ENCODE measurements at places on chromosomes 13 and 19.
A peak's percentile ranks its signal among the peaks of the same experiment; 100 is the strongest.

DNA sequence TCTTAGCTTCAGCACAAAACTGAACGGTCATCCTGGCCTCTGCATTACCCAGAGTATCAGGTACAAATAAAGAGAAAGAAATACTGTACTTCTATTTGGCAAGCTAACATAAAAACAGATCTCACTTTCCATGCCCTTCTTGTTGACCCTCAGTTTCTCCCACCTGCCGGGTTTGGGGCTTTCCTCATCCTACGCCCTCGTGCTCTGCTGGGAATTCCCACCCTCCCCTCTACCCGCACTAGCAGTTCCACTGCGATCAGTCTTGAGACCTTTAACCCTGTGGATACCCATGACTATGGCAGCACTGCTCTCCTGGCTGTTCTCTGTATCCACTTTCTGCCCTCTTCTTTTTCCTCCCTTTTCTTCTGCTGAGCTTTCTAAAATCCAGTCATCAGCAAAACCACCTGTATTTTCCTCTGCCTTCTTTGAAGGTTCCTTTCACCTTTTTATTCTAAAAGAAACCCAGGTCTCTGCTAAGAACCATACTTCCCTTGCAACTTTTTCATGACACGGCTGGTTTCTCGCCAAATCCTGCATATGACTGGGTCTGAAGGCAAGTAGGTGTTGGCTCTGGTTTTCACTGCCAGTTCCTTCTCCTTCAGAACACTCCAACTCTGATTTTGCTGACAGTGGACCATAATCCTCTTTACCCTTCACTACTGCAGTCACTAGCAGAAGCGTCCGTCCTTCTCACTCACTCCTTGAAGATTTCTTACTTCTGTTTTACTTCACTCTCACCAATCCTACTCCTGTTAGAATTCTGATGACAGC is 99.4 kb downstream of the MIPEP start:
- no peak for DNase-seq

DNA sequence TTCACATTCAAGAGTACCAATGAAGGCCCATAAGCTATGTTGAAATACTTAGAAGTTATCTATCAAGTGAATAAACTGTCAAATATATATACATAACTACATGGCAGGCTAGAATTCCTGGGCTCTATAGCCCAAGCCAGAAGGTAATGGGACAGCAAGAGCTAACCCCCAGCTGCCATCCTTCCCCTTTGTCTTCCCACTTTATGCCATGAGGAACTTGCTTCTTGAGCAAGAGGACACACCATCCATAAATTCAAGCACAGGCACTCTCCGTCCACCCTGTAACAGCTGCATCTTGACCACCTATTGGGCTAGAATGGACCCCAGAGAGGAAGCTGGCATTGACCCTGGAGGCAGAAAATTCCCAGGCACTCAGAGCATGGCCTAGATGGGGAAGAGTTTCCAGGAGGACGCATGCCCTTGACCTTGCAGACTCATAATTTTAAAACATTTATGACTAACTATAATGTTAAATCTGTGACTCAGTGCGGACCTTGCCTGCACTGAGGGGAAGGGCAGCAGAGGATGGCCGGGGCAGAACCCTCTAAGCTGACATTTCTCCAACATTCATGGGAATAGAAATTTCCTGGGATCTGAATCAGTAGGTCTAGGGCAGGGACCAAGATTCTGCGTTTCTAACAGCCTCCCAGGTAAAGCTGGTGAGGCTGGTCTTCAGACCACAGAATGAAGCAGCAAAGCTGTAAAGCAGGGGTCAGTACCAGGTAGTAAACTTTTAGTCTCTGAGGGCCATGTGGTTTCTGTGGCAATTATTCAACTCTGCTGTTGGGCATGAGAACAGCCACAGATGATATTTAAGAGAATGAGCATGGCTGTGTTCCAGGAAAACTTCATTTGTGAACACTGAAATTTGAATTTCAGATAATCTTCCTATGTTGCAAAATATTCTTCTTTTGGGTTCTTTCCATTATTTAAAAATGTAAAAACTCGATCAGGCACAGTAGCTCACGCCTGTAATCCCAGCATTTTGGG is 71.4 kb upstream of the CLDN10 start:
- DNase-seq: no peak

- no peak for DNase-seq
Observed at GRCh38 chr13:112696001-112696868, 6.4 kb downstream of the ATP11A start.

DNA sequence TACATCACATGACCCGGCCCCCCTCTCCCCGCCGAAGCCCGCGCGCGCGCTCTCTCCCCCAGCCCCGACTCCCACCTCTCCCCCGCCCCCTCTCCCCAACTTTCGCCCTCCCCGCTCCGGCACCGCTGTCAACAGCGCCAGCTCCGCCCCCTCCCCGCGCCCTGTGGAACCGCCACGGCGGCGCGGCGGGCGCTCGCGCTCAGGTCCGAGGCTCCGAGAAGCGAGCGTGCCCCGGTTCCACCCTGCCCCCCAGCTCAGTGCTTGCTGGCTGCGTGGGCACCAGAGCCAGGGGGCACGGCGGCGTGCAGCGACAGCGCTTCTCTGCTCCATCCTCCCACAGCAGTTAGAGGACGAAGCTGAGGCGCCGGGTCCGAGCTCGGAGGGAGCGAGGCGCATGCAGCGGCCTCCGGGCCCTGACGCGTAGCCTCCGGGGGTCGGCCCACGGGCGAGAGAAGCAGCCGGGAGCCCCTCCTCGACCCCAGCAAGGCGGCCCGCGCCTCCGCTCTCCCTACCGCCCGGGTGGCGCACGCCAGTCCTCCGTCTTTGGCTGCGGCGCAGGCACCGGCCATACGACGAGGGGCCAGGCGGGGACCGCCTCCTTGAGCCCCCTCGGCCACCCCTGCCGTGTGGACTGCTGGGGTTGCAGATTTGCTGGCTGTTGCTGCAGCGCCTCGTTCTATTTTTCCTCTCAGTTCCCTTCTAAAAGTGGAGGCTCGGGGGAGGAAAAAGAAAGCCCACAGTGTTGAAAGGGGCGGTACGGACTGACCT is 109.5 kb downstream of the KCNRG start:
- DNase-seq: no peak

DNA sequence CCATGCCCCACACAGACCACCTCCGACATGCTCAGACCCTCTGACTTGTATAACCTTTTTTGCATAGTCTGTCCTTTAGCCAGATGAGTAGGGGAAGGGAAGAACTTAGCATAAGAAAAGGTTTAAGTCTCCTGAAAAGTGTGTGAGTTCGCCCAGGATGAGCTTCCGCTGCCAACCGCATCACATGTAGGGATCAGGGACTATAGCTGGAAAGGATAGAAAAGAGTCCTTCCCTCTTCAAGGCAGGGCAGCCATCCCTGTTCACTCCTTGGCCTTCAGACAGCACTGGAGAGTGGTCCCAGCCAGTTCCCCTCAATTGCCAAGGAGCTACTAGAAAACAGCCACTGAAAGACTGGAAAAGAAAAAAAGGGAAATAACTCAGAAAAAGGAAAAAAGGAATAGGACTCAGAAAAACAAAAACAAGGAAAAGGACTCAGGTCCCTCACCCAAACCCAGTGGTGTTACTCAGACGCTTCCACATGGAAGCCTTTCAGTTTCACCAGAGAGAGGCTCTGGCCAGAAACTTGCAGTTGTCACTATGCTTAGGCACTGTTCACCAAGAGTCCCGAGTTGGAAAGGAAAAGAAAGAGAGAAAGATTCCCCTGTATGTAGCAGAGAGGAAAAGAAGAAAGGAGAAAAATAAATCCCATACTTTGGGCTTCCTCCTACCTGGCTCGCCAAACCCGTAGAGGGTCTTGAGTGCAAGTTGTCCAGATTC is 5.6 kb upstream of the TM9SF2 start:
- DNase-seq: peak; percentile 23

DNA sequence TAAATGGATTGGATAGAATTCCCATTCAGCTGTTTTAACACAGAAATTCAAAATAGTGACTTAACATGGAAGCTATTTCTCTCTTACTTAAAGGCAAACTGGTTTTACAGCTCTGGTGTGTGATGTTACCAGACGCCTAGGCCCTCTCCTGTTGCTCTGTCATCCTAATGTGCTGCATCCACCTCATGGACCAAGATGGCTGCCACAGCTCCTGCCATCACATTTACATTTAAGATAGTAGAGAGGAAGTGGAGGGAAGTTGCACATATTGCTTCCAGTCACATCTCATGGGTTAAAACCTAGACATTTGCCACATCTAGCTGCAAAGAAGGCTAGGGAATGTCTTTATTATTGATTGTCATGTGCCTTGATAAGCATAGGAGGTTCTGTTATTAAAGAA is 157.5 kb downstream of the OXGR1 start:
- DNase-seq: no peak

GRCh38 chr13:110308656-110309359 is 1.7 kb downstream of the COL4A2 start:
- DNase-seq: no peak

DNA sequence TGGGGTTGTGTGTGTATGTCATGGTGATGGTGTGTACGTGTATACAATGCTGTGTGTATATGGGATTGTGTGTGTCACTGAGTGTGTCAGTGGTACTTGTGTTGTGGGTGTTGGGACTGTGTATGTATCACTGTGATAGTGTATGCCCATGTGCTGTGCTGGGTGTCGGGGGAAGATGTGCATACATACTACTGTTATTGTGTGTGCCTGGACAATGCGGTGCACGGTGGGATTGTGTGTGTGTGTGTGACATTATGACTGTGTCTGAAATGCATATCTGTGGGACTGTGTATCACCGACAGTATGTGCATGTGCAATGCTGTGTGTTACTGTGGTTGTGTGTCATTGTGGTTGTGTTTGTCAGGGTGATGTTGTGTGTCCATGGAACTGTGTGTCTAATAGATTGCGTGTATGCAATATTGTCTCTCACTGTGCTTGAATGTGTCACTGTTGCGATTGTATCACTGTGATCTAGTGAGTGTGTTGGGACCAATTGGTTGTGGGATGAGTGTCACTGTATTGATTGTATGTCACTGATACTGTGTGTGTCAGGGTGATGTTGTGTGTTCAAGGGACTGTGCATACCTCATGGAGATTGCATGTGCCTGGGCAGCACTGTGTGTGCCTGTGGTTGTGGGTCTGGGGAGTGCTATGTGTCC is 11.0 kb upstream of the BBC3 start:
- DNase-seq: no peak

DNA sequence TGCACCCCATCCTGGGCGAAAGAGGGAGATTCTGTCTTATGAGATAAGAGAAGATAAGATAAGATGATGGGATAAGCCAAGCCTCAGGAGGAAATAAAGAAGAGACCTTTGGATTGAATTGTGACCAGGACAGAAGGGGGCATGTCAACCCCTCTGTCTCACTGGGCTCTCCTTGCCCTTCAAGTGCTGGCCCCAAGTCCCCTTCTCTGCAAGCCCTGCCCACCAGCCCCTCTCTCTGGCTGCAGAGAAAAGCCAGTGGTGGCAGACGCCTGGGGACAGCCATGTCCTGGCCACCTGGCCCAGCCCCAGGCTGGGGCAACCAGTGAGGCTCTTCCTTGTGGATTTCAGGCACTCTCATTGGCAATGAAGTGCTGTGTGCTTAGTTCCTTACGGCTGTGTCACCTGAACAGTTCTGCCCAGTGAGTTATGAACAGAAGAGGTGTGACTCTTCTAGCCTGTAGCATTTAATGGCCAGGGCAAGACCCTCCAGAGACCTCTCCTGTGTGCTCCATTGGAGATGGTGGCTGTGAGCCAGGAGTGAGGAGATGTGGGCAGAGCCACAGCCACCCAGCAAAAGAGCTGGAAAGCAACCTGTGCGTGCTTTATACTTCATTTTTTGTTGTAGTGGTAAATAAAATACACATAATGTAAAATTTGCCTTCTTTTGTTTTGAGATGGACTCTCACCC is 6.1 kb upstream of the BTBD2 start:
- no peak for DNase-seq

DNA sequence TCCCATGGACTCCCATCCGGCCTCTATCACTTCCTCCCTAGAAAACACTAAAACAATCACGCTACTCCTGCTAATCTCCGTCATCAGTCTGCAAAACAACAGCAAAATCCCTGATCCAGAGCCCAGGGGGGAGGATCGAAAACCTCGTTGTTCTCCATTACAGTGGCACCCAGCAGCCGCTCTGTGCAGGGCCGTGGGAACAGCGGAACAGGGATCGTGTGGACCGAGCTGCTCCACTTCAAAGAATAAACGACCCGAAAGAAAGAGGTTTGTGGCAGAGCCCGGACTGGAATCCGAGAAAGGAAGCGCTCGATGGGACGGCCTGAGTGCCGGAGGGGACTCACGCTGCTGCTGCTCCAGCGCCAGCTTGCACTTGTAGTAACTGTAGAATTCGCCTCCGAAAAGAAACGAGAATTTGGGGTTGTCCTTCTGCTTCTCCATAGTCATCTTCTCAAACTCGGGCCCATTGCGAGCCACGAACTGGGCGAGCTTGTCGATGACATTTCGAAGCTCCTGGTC is 652 bp downstream of the CHERP start:
- no peak for DNase-seq

GRCh38 chr13:90500569-90500968 is 846.9 kb upstream of the MIR17HG start:
- DNase-seq: no peak

DNA sequence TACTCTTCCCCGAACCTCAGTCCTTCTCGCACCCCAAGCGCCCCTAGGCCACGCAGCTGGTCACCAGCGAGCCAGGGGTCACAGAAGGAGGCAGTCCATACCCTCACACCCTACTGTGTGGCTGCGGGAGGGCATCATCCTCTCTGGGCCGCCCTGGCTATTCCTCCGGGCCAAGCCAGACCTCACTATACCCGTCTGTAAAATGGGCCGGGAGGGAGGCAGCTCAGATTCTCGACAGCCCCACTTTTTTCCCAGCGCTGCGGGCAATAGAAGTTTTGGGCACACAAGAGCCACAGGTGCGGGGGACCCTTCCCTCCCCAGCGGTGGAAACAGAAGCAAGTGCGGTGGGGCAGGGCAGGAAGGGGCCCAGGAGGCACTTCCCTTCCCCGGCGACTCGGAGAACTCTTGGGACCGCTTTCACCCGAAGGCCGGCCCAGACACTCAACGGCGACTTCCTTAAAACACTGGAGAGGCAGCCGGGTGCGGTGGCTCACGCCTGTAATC is 5.6 kb upstream of the ARRDC2 start:
- peak; percentile 34 for DNase-seq

GRCh38 chr19:4025317-4025716 is 17.8 kb downstream of the PIAS4 start:
- no peak for DNase-seq

GRCh38 chr19:34990578-34991192 is 9.4 kb upstream of the GRAMD1A start:
- peak; percentile 31 for DNase-seq

GRCh38 chr19:44738603-44739558 is 9.6 kb upstream of the BCL3 start:
- DNase-seq: no peak

GRCh38 chr13:47251771-47252170 is 354.9 kb upstream of the HTR2A start:
- DNase-seq: no peak

DNA sequence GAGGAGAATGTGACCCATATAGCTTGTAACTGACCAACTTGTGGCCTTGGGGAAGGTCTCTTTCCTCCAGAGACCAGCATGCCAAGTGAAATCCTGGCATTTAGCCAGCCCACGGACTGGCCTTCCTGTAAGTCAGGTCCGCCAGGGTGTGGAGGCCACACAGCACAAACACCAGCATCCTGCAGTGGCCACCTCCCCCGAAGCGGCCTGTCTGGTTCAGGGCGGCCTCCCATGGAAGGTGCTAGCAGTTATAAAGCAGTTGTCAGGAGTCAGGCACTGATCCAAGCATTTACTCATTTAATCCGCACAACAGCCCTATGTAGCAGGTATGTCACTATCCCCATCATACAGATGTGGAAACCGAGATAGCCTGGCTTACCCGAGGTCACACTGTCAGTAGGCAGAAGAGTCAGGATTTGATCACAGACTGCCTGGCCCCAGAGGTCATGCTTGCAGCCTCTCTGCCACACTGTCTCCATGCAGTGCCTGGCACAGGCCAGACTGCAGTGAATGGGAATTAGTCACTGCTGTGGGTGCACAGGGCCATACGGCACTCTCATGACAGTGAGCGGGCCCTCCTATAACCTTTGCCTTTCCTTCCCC is 36.7 kb downstream of the CAPN12 start:
- no peak for DNase-seq

Data from activated CD4-positive, alpha-beta T cell treated with anti-CD3 and anti-CD28 coated beads, Interleukin-10, Interleukin-2, amounts not matched to agents 100 ng/mL and 50 ng/mL, durations not matched to agents 16 hours and 8 hours (primary cell).